ENCODE measurements at places on chromosomes 2 and 18. TPM values are rescaled to one million over a fixed set of nuclear protein-coding genes. Genes with fewer than 3 reads are reported as not detected.

Gene CXCR1
- total RNA-seq: not detected

Gene MARCHF4
- total RNA-seq: not detected

DNA sequence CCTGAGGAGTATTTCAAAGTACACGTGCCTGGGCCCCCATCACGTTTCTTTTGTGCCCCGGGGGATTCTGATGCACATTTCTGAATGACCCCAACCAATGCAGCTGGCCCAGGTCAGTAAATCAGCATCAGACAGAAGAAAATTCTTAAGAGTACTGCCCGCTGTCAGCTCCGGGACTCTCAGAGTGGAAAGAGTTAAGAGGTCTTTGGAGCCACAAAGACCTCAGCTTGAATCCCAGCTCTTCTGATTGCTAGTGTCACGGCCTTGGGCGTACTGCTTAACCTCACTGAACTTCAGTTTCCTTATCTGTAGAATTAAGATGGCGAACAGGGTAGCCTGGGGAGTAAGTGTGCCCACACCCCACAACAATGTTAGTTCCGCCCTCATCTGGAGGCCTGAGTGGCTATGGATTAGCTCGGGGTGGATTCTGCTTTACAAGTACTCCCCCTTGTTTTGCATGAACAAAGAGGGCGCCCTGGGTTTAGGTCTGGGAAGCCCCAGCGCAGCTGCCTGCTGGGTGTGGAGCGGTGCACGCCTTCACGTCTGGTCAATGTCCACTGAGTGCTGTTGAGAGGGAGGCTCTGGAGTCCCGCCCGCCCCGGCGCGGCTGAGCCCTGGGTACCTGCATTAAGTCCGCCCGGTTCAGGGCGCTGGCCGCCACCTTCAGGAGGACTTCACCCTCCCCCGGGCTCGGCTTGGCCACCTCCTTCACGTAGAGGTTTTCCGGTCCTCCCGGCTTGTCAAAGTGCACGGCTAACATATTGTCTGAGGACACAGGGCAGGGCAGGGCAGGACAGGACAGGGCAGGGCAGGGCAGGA is 858 bp downstream of the TP53I3 start:
- no peak for DNase-seq

DNA sequence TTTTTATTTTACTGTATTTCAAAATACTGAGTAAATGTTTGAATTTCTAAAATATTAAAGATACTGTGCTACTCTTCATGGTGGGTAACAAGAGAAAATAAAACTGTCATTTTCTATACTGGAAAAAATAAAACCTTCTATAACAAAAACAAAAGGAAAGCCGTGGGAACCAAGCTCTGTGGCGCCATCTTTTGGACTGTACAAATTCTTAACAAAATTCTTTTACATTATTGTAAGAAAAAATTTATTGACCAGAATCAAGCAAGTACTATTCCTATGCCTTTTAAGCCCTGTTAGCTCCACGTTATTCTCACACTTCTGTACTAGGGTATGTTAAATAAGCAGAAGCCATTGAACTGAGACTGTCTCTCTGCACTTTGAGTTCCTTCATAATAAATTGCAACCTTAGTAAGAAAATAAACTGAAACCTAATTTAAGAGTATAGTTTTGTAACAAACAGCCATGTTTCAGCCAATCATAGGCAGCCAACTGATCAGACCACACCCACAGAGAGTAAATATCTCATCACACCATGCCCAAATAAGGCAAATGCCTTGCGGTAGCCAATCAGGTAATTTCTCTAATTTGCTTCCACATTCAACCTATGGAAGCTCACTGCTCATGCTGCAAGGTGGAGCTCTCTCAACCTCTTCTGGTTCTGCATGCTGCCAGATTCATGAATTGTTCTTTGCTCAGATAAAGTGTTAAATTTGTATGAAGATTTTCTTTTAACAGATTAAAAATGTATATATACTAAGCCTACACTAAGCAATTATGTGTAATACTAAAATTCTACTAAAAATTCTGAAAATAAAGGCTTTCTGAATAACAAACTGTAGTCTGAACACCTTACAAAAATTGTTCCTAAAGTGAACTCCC is 42.2 kb downstream of the HIBCH start:
- DNase-seq: no peak
